GM04504 (cell line): ENCODE measurements at places on chromosomes 2 and 18.

- DNase-seq: no peak
Observed at GRCh38 chr2:168430431-168430830, 25.6 kb upstream of the CERS6 start.

- DNase-seq: no peak
Observed at GRCh38 chr2:23691106-23691470, 235.8 kb downstream of the ATAD2B start.

- DNase-seq: no peak
Observed at GRCh38 chr2:219532378-219532649, 11.3 kb downstream of the CHPF start.

DNA sequence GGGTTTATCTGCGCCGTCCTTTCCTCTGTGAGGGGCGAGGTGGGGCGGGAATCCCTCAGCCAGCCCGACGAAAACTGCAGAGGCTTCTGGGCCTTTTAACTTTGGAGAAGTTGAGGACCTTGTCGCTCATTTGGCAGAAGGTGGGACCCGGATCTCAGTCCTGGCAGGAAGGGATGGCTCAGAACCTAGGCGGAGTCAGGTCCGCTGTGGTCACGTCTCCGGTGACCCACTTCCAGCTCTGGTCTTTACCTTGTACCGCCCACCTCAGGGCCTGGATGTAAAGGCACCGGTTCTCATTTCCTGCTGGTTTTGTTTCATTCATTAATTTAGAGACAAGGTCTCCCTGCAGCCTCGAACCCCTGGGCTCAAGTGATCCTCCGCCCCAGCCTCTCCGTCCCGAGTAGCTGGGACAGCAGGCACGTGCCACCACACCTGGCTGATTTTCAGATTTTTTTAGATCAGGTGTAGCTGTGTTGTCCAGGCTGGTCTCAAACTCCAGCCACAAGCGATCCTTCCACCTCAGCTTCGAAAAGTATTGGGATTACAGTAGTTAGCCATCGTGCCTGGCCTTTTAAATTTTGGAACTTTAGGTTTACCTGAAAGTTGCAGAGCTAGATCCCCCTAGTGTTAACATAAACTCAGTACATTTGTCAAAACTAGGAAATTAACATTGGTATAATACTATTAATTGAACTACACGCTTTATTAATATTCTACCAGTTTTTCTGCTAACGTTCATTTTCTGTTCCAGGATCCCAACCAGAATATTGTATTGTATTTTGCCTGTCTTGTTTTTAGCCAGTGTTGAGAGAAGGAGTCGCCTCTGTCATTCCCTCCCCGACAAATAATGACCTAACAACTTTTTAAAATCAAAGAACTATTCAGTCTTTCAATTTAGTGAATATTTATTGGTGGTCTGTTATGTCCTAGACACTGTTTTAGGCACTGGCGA is 852 bp downstream of the POLI start:
- no peak for DNase-seq

GRCh38 chr2:8984855-8985254 is 18.6 kb downstream of the MBOAT2 start:
- DNase-seq: no peak

GRCh38 chr2:39405364-39405763 is 31.7 kb downstream of the MAP4K3 start:
- no peak for DNase-seq

DNA sequence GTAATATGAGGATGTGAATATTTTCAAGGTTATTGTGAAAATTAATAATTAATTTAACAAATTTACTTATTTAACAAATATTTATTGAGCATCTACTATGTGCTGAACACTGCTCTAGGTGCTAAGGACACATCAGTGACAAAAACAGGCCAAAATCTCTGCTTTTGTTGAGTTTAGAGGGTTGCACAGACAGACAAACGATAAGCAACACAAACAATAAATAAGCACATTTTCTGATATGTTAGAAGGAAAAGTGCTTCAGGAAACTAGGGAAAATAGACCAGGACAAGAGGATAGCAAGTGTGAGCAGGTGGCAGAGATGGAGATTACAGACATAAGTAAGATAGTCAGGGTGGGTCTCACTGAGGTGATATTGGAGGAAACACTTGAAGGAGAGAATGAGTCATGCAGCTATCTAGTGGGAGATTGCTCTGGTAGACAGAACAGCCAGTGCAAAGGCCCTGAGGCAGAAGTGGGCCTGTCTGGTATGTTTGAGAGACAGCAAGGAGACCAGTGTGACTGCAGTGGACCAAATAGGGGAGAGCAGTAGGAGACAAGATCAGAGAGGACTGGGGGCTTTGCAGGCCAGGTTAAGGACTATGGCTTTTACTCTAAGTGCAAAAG is 38.3 kb downstream of the SFXN5 start:
- DNase-seq: no peak

- no peak for DNase-seq
Observed at GRCh38 chr18:74412116-74412880, 44.8 kb downstream of the DIPK1C start.

- DNase-seq: no peak
Observed at GRCh38 chr2:236813766-236814165, 244.1 kb downstream of the ACKR3 start.

DNA sequence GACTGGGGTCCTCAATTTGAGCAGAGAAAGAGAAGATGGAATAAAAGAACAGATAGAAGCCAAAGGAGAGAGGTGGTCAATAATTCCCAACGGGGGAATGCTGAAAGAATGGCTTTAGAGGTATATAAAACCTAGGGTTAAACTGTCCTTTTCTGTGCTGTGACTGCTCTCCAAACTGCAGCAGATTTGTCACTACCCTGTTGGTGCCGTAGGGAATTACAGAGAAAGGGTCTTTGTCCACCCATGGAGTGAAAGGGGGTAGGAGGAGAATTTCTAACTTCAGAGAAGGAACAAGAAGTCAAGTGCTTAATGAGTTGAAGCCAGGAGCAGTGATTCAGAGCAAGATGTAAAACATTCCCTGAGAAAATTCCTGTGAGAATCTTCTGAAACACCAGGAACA is 486.5 kb downstream of the NUP35 start:
- no peak for DNase-seq

GRCh38 chr18:52992041-52992440 is 652.0 kb downstream of the DCC start:
- no peak for DNase-seq

- DNase-seq: no peak
Observed at GRCh38 chr2:46302005-46302695, 4.9 kb downstream of the EPAS1 start.

DNA sequence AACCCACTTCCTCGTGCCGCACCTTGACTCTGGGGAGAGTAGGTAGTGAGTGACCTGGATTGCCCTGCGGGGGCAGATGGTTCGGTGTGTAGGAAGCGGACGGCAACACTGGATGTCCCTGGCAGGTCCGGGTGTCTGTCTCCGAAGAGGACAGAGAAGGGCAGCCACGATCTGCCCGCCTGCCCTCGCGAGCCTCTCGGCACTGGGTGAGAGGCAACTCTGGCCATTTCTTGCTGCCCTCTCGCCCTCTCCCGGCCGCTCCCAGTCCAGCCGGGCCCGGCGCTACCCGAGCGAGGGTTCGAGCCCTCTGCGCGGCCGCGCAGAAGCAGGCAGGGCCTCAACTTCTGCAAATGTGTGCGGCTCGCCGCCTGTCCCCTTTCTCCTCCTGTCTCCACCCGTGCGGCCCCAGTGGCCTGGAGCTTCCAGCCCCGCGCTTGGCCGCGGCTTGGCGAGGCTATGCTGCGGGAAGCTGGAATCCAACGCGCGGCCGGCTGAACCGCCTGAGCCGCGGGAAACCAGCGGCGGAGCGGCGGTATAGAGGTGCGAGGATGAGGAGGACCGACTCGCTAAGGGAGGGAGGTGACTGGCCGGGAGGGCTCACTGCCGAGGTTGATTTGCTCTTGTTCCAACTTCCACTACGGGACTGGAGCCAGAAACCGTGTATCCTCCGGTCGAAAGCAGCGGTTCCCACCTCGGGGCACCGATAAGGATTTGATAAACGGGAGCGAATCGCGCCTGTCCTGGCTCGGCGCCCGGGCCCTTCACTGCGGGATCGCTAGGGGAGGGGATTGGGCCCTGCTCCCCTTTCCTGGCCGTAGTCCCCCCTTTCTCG is 1.5 kb downstream of the EPAS1 start:
- DNase-seq: peak; percentile 34

DNA sequence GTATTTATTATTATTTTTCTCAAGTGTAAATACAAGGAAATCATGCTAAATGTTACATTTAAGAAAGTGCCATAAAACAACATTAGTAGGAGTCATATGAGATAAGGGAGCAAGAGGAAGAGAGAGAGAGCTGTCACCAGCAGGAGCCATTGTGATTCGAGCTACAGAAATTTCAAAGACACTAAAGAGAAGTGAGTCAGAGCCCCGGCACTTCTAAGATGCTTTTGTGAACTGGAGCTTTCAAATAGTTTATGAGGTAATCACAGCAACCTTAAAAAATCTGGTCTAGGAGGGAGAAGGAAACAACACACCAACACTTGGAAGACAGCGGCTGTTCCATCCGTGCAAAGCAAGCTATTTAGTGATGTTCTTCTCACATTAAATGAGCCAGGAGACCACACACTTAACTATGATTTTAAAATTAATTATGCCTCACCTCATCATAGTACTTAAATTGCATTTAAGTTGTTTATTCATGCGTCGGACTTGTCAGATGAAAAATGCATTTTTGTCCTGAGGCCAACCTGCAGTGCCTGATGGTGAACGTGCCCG is 382.7 kb upstream of the SALL3 start:
- no peak for DNase-seq

- DNase-seq: no peak
Observed at GRCh38 chr2:72971036-72971435, 53.7 kb downstream of the EMX1 start.

GRCh38 chr2:206700156-206700555 is 18.0 kb downstream of the DYTN start:
- DNase-seq: no peak

GRCh38 chr2:129366263-129366662 is 613.2 kb upstream of the RAB6C start:
- no peak for DNase-seq

DNA sequence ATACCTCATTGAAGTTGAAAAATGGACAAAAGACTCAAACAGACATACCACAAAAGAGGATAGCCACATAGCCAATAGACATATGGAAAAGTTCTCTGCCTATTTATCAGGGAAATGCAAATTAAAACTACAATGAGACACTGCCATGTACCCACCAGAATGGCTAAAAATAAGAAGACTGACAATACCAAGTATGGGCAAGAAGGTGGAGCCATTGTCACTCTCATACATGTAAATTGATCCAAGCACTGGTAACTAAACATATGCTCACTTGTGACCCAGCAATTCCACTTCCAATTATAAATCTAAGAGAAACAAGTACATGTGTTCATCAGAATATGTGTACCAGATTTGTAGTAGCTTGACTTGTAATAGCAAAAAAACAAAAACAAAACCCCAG is 4.6 kb downstream of the LOXHD1 start:
- DNase-seq: no peak

GRCh38 chr2:204899983-204900382 is 354.7 kb downstream of the PARD3B start:
- no peak for DNase-seq

GRCh38 chr2:4424153-4424552 is 720.8 kb downstream of the DCDC2C start:
- no peak for DNase-seq

DNA sequence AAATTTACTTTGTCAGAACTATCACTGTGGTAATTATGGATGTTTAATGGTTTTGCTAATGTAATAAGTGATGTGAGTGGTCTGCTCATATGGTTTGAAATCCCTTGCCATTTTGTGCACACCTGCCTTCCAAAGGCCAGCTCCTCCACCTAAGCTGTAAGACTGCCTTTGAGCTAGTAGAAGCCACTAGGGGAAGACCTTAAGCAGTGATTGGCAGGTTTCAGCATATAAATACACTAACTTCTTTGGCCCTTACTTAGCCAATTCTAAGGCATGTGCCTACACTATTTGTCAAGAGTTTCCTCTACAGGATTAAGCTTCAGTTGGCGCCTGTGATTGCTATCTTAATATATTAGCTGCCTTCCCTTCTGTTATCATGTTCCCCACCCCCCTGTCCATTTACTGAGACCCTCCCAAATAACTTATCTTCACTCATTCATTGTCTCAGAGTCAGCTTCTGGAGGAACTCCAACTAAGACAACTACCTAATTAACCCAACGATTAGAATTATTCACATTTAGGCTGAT is 141.1 kb downstream of the MBD5 start:
- DNase-seq: no peak

DNA sequence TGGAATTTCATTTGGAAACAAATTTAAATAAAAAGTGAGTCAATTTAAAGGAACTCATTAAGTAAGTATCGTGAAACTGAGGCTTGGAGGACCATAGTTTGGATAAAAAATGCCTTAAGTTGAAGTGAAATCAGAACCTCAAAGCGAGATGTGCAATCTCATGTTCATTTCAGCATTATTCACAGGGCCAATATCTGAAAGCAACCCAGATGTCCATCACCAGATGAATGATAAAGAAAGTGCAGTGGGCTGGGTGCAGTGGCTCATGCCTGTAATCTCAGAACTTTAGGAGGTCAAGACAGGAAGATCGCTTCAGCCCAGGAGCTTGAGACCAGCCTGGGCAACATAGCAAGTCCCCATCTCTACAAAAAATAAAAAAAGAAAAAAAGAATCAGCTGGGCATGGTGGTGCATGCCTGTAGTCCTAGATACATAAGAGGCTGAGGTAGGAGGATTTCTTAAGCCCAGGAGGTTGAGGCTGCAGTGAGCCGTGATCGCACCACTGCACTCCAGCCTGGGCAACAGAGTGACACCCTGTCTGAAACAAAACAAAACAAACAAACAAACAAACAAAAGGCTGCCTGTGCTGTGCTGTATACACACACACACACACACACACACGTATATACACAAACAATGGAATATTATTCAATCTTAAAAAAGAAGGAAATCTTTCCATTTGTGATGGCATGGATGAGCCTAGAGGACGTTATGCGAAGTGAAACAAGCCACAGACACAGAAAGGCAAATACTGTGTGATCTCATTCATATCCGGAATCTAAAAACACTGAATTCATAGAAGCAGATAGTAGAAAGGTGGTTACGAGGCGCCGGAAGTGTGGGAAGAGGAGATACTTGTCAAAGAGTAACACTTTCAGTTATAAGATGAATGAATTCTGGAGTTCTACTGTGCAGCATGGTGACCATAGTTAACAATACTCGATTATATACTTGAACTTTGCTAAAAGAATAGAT is 14.5 kb downstream of the SH3RF3 start:
- no peak for DNase-seq

GRCh38 chr18:47944972-47945852 is 14.8 kb upstream of the SMAD2 start:
- no peak for DNase-seq

GRCh38 chr2:288758-289361 is 969 bp upstream of the ALKAL2 start:
- no peak for DNase-seq
